Vagina (tissue), 2 donors: ENCODE measurements at places on chromosomes 1 and 21.
A peak's percentile ranks its signal among the peaks of the same experiment; 100 is the strongest.

- DNase-seq: no peak
These were observed 4.2 kb upstream of the CDCP2 start for GRCh38 chr1:54156986-54157385.

- no peak for DNase-seq
These were observed 104.8 kb upstream of the COG2 start for GRCh38 chr1:230537456-230537855.

- DNase-seq: no peak
These were observed 29.3 kb upstream of the SRSF10 start for GRCh38 chr1:24009406-24009805.

DNA sequence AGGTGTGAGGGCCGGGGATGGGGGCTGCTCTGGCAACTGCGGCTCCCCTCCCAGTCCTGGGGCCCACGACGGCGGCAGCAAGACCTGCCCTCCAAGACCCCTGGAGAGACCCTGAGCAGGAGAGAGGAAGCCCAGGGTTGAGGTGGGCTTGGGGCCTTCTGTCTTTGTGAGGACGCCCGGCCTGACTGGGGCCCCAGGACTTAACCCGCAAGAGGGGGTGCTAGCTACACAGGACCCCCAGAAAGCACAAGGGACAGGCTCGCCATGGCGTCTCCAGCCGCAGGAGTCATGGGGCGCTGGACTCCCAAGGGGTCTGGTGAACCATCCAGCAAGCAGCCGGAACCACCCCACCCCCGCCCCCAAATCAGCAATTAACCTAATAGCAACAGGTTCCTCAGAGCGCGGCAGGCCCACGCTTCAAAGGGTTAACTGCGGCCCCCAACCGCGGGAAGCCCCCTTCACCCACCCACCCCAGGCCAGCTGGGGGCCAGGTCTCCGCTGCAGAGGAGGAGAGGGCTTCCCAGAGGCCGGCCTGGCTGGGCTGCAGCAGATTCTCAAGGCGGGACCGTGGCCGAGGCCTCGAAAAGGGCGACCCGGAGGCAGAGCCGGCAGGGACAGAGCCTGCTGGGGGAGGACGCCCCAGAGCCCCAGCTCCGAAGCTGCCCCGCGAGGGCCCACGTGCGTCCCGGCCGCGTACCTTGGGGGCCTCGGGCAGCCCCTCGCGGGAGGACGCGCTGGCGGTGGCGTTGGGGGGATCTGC lies 525 bp downstream of the C1QTNF12 start:
- no peak for DNase-seq

GRCh38 chr1:975896-976683 lies 5.8 kb downstream of the PERM1 start:
- no peak for DNase-seq

GRCh38 chr1:185397183-185397582 lies 80.1 kb upstream of the IVNS1ABP start:
- DNase-seq: no peak

- DNase-seq: peak; percentile 90
These were observed 506 bp downstream of the JUN start for GRCh38 chr1:58783090-58783992.

DNA sequence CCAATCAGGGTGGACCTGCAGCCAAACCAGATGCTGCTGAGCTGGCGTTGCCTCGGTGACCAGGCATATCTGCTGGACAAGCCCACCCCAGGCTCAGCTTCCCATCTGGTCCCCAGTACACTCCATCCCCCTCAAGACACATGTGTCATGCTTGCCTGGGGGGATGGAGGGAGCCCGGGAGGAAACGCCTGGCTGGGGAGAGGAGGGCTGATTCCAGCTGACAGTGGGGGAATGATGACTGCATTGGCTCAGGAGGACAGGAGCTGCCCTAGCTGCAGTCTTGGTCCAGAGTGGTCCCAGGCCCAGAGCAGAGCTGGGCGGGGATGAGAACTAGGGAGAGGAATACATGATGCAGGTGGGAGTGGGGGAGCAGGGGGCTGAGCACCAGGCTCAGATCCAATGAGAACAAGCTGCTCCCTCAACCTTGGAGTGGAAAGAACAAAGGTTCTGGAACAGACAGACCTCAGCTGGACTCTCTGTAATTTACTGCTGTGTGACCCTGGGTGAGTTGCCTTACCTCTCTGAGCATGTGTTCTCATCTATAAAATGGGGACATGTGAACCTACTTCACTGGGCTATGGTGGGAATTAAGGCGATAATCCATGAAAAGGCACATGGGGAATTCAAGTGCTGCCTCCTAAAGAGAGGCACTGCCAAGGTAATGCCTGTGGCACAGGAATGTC lies 23.1 kb upstream of the ECE1 start:
- no peak for DNase-seq

- DNase-seq: no peak
These were observed 114.8 kb downstream of the CNIH3 start for GRCh38 chr1:224730965-224731364.

GRCh38 chr1:34199927-34200326 lies 23.2 kb downstream of the C1orf94 start:
- DNase-seq: no peak

DNA sequence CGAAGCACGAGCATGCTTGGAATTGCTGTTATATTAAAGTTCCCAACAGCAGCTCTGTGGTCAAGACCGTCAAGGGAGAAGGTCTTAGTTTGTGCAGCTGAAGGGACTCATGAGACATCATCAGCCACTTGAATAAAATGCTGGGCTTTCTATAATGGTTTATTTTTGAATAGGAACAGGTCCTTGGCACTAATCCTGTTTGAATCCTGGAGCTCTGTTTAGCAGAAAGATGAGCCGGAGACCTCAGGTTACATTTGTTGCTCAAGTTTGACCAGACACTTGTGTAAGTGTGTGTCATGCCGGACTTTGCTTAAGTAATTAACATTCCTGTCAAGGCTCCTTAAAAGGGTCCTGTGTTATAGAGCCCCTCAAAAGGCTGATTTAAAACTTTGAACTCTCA lies 186.5 kb downstream of the ROR1 start:
- no peak for DNase-seq
